ENCODE measurements at places on chromosomes 7 and 10. TPM values are rescaled to one million over a fixed set of nuclear protein-coding genes. Genes with fewer than 3 reads are reported as not detected.

The LDB3 gene
- 0.98 TPM for total RNA-seq

The C10orf53 gene
- not detected for total RNA-seq

The CREB3L2 gene
- 23.0 TPM for total RNA-seq

The WEE2 gene
- total RNA-seq, result not detected

The DPY19L1 gene
- total RNA-seq, result 14.1 TPM

The CCDC146 gene
- 11.5 TPM for total RNA-seq

The TSC22D4 gene
- 17.0 TPM for total RNA-seq

The CXCL12 gene
- total RNA-seq, result 66.4 TPM

The PPA1 gene
- 164 TPM for total RNA-seq

The ZNF239 gene
- total RNA-seq, result 8.5 TPM

The FAM221A gene
- total RNA-seq, result 18.1 TPM

The PLXDC2 gene
- 101 TPM for total RNA-seq

The C10orf105 gene
- total RNA-seq, result 0.29 TPM

DNA sequence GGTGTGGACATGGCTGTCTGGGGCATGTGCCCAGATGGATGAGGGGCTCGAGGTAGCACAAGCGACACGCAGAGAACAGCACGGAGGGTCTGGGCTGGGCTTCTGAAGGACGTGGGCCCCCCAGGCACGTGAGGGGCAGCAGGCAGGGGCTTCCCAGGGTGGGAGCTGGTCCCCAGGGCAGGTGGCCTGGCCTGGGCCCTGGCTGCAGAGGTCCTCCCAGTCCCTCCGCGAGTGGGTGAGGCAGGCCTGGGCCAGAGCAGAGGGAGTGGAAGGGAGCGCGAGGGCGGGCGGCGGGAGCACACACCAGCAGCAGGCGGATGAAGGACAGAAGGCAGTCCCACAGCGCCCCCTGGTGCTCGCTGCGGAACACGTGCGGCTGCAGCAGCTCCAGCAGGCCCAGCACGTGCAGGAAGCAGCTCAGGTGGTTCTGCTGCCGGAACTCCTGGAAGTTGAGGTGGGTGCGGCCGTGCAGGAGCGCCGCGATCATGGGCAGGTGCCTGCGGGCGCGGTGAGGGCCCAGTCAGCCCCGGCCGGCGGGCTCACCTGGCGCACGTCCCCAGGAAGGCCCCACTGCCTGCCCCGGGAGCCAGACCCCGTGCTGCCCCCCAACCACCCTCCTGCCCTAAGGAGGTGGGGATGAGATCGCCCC lies 14.7 kb upstream of the MICALL2 start:
- peak; percentile 88 for DNase-seq

DNA sequence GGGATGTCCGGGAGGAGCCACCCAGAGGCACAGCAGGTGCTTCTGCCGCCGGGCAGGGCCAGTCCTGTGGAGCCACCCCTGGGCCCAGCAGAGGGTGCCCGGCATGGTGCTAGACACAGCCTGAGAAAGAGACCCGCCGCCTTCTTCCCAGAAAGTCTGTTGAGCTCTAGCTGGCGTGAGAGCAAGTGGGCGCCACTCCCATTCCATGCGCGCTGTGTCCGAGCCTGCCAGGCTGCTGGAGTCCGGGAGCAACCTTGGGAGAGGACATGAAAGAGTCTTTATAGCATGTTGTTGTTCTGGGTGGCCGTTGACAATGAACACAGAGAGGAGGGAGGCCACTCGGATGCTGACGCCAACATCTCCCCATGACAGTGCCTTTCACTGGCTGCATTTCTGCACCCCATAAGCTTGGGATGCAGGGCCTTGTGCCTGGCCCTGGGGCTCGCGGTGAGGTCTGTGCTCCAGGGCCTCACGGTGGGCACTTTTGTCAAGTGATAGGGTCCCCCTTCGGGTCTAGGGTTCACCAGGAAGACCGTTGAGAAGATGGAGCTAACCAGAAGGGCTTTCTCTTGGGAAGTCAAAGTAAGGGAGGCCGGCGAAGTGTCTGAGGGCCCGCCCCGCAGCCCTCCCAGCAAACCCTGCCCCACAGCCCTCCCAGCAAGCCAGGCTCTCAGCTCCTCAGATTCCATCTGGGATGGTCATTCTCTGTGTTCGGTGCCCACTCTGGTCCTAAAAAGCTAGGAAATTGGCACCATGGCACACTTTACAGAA lies 47.3 kb downstream of the NKX6-2 start:
- DNase-seq, result no peak

- DNase-seq, result no peak
Observed at GRCh38 chr10:75640803-75641202, 209.4 kb downstream of the LRMDA start.

GRCh38 chr10:7834262-7834661 lies 16.0 kb downstream of the TAF3 start:
- DNase-seq, result no peak

- DNase-seq, result no peak
Observed at GRCh38 chr10:86337121-86337601, 29.4 kb downstream of the GRID1 start.

GRCh38 chr10:103599211-103599610 lies 105.7 kb downstream of the NEURL1 start:
- no peak for DNase-seq

DNA sequence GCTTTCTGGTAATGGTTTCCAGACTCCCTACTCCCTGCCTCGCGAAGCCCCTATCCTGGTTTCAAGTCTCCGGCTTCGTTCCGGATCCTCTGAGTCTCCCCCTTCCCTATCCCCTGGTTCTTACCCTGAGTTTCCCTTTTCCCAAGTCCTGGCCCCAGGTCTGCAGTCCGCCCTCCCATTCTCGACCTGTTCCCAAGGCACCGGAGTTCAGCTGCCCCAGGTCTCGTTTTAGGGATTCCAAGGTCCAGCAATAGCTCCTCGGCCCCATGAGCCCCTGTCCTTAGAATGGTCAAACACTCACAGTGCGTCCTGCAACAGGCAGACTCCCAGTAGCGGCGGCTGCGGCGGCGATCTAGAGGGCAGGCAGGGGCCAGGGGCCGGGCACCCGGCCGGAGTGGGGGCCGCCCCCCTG lies 274 bp downstream of the PITX3 start:
- DNase-seq, result no peak

GRCh38 chr7:88202799-88203198 lies 17.0 kb downstream of the SRI start:
- no peak for DNase-seq

GRCh38 chr7:134105841-134106240 lies 21.3 kb upstream of the LRGUK start:
- DNase-seq, result no peak

DNA sequence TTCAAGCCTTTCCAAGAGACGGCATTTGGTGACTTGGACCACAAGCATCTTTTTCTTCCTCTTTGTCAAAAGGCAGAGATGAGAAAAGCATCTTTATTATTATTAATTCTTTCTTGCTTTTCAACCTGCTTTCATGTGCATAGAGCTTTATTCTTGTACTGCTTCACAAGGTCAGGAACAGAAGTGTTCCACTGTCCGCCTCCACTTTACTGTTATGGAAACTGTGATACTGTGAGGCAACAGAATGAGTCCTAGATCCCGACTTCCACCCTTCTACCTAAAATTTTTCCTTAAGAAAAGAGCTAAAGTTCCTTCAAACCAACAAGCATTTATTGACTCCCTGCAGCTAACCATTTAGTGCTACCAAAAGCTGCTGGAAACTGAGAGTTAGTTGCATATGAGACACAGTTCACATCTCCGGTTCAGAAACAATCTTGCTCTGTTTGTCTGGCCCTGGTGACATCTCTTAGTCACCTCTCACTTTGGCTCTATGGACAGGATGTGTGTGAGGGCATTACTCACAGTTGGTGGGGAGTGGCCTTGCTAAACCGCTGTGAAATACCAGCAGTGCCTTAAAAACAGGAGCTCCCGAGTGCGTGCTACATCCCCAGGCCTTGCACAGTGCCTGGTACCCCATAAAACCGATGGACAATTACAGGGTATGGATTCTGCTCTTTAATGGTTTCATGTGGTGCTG lies 77.1 kb upstream of the TRIL start:
- no peak for DNase-seq

- DNase-seq, result peak; percentile 33
Observed at GRCh38 chr10:42982891-42983506, 93.9 kb upstream of the RET start.

- no peak for DNase-seq
Observed at GRCh38 chr10:114102256-114102655, 58.6 kb downstream of the ADRB1 start.

DNA sequence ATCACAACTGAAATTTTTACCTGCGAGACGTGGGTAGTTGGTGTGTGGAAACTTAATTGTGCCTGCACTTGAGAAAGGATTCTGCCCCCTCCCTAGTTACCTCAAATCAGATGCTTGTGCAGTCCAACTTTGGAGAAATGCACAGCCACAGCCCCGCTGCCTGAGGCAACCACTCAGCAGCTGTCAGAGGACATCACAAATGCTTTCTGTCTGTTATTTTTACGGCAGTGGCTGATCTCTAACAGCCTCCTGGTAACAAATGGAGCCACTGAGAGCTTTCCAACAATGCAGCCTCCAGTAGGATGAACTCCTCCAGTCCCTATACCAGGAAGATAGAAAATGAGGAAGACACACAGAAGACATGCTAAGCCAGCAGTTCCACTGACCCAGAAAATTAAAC lies 712.2 kb upstream of the GHITM start:
- DNase-seq, result no peak

GRCh38 chr10:72126184-72126871 lies 38.0 kb upstream of the SPOCK2 start:
- no peak for DNase-seq

GRCh38 chr10:47043928-47044538 lies 132.8 kb downstream of the PTPN20 start:
- no peak for DNase-seq

DNA sequence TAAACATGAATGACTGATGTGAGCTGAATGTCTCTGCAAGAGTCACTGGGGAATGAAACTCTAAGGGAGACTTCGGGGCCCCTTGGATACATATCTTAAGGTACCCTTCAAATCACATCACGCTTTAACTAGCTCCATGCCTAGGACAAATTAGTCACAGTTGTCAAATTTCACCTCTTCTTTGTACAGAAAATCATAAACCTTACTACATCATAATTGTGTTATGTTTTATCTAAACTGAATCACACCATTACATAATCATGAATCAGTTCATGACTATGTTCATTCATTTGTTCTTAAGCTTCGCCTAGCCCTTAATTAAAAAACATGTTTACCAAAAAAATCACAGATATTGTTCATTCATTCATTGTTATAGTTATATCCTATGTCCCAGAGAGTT lies 2.1 kb upstream of the SLC13A1 start:
- no peak for DNase-seq

GRCh38 chr7:129351320-129351719 lies 82.9 kb upstream of the STRIP2 start:
- DNase-seq, result no peak

DNA sequence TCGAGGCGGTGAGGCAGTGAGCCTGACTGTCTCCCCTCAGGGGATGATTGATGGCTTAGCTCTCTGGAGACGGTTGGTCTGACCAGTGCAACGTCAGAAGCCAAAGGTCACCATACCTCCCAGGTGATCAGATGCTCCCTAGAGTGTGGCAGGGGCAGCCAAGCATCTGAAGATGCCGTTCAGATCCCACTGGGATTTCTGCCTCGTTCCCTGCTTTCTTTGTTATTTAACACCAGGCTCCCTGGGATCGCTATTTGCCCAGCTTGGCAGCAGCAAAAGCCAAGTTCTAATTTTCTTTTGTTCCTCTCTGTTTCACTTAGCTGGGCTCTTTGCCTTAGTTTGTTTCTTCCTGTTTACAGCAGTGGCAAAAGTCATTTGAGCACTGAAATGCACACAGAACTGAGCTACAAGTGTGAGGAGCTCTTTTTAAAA lies 53.5 kb upstream of the SVIL start:
- no peak for DNase-seq

- no peak for DNase-seq
Observed at GRCh38 chr7:130092598-130092997, 22.3 kb downstream of the KLHDC10 start.

DNA sequence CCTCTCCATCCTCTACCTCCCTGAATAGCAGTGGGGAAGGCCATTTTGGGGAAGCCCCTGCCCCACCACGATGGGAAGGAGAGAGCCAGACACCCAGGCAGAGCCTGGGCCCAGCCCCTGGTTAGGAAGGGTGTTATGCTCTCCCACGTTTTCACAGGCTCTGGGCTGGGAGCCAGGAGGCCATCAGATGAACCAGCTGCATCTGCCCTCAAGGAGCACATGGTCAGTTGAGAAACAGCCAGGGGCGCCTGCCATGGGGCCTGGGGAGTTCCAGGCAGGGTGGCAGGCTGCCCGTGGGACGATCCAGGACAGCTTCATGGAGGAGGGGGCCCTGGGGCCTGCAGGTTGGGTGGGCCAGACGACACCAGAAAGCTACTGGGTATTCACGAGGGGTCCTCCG lies 47.5 kb downstream of the CAMK2B start:
- DNase-seq, result peak; percentile 33

- no peak for DNase-seq
Observed at GRCh38 chr7:149736478-149737360, 36.7 kb downstream of the ZNF467 start.

DNA sequence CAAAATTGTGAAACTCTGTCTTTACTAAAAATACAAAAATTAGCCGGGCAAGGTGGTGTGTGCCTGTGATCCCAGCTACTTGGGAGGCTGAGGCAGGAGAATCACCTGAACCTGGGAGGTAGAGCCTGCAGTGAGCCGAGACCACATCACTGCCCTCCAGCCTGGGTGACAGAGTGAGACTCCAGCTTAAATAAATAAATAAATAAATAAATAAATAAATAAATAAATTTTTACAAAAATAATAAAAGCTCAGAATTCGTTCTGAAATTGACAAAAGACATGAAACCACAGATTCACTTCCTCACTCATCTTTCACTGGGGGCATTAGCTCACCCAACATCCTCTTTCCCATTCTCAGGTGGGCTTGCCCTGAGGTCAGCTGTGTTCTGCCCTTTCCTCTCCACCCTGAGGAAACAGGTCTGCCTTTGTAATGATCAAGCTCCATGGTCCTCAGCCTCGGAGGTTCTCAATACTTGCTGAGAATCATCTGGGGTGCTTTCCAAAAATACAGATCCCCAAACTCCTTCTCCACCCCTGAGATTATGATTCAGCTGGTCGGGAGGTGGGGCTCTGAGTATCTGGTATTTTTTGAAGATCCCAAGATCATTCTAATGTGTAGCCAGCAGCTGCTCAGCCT lies 29.2 kb upstream of the APBB1IP start:
- DNase-seq, result no peak
